ENCODE measurements at places on chromosomes 2 and 18. TPM values are rescaled to one million over a fixed set of nuclear protein-coding genes. Genes with fewer than 3 reads are reported as not detected.
A peak's percentile ranks its signal among the peaks of the same experiment; 100 is the strongest.

GRCh38 chr18:35117951-35118411 is 76.8 kb downstream of the MAPRE2 start:
- peak overlapping the region; percentile 36 for H3K4me3 ChIP-seq
- peak overlapping the region; percentile 63 for H3K27ac ChIP-seq
- peaks cover 19% of the 10 kb centered on the region for H3K4me1 ChIP-seq
- H3K27me3 ChIP-seq, result no peaks in the 10 kb centered on the region

DNA sequence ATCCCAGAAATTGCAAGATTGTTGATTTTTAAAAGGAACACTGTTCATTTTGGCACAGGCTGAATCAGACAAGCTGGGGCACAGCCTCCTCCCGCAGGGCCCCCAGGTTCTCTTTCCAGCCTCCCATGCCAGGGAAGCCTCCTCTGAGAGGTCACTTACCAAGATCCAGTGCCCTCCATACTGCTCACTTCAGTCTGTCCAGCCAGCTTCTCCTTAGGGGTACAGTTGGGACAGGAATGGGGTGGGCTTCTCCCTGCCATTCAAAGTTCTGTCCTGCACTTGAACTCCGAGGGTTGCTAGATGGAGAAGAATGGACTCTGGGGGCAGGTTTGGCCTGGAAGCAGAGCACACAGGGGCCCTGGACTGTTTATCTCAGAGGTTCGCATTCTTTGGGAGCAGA is 7.5 kb upstream of the CYP26B1 start:
- no peaks in the 10 kb centered on the region for H3K27me3 ChIP-seq
- DNase-seq, result no peak
- peaks cover under 1% of the 10 kb centered on the region for H3K4me1 ChIP-seq
- H3K4me3 ChIP-seq, result no peak overlapping the region

DNA sequence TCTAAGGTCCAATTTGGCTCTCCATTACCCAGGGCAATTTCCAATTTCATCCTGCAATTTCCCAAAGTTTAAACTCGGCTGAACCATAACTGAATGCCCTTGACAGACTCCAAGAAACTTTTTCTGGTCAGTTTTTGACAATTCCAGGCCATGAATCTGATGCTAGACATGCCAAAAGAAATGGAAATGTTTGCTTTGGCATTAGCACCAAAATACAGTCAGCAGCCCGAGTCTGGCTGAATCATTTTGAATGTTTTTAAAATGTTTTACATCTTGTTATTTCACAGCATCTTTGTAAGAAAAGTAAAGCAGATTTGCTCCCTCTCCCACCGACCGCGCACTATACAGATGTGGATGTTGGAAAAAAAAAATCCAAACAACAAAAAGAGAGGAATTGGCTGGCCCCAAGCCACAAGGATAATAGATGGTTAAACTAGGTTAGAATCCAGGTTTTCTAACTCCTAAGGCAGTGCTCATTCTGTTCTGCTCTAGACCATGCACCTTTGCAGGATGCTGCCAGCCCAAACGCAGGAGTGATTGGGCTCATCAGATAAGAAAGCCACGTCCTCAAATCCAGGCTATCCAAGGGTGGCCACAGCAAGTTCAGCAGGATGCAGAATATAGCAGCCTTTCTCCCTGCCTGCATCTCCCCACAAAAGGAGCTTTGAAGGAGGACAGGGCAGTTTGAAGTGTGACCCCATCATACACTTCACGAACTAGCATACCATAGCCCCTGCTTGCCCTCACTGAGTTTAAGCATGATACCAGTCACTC is 167.5 kb downstream of the ALK start:
- no peak for DNase-seq
- H3K4me1 ChIP-seq, result peaks cover 5% of the 10 kb centered on the region
- H3K4me3 ChIP-seq, result no peak overlapping the region

DNA sequence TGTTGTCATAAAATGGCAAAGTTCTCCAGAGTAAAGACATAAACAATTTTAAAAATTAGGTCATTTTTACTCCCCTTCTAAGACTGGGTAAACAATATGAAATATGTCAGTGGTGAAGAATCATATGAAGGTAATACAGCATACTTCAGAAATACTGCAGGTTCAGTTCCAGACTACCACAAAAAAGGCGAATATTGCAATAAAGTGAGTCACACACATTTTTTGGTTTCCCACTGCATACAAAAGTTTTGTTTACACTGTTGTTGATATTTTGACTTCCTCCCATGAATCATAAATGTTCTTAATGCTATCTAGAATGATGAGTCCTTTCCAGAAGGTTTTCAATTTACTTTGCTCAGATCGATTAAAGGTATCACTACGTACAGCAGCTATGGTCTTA is 73.5 kb downstream of the SMC6 start:
- H3K4me3 ChIP-seq, result no peak overlapping the region
- H3K27ac ChIP-seq, result no peak overlapping the region
- no peaks in the 10 kb centered on the region for H3K4me1 ChIP-seq
- no peaks in the 10 kb centered on the region for H3K27me3 ChIP-seq

GRCh38 chr18:3332376-3332775 is 70.4 kb downstream of the MYL12B start:
- H3K27ac ChIP-seq, result no peak overlapping the region
- DNase-seq, result no peak
- H3K4me3 ChIP-seq, result no peak overlapping the region
- H3K36me3 ChIP-seq, result no peaks in the 10 kb centered on the region
- no peaks in the 10 kb centered on the region for H3K4me1 ChIP-seq
- no peaks in the 10 kb centered on the region for H3K27me3 ChIP-seq

DNA sequence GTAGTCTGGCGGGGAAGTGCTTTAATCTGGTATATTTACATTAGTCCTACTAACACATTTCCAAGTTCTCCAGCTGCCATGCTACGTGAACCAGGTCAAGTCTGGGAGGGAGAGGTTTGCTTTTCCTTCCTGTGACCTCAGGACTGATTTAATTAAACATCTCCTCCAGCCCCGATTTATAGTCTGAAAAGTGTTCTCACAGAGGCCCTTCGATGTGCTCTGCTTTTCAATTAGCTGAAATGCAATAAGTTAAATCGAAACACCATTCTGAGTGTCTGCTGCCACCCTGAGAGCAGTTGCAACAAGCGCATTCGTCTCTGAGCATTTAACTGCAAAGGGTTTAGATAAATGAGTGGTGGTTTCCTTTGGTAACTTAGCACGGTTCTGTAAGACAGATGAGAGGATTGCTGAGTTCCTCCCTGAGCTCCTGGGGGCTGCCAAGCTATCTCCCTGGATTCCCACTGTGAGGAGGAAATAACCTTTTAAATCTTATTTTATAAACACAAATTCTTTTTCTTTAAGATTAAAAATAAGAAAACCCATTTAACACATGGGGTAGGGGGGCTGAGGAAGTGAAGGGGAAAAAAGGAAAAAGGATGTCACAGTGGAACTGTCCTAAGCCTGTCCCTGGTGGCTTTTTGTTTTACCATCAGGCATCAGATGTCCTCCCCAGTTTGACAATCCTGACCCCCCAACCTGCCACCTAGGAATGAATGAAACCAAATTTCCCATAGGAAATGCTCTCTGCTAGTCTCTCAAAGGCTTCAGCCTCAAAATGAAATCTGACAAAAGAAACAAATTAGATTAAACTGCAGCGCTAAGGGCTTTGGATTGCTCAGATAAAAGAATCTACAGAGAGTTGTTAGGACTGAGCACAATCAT is 56.5 kb upstream of the CREB1 start:
- H3K27ac ChIP-seq, result no peak overlapping the region
- H3K36me3 ChIP-seq, result no peaks in the 10 kb centered on the region
- peak overlapping the region; percentile 61 for H3K4me3 ChIP-seq
- H3K4me1 ChIP-seq, result no peaks in the 10 kb centered on the region
- DNase-seq, result no peak

COL6A3 gene
- total RNA-seq, result 118 TPM

ITGA6 gene
- total RNA-seq, result 20.2 TPM

ANKRD29 gene
- total RNA-seq, result 15.7 TPM
